ENCODE measurements at places on chromosomes 7 and 10.
A peak's percentile ranks its signal among the peaks of the same experiment; 100 is the strongest.

DNA sequence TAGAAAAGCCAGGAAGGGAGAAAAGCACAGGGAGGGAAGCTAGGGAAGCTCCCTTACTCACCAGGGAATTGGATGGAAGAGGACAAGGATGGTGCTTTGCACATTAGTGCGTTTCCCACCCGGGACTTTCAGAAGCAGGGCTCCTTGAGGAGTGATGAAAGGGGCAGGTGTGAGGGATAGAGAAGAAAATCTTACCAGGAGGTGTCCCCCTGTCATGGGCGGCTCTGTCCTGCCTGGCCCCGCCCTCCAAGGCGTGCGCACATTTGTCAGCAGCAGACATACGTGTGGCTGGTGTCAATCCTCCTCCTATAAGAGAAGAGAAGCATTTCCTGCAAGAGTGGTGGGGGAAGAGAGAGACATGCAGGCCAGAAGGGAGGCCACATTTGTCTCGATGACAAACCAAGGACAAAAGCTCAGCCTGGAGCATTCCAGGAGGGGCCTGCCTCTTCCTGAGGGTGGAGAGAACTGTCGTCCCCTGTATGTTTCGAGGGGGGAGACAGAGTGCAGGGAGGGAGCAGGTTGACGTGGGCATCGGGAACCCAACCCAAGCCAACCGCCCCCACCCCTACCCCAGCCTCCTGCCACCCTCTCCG lies 47.4 kb upstream of the COMTD1 start:
- no peak for DNase-seq

DNA sequence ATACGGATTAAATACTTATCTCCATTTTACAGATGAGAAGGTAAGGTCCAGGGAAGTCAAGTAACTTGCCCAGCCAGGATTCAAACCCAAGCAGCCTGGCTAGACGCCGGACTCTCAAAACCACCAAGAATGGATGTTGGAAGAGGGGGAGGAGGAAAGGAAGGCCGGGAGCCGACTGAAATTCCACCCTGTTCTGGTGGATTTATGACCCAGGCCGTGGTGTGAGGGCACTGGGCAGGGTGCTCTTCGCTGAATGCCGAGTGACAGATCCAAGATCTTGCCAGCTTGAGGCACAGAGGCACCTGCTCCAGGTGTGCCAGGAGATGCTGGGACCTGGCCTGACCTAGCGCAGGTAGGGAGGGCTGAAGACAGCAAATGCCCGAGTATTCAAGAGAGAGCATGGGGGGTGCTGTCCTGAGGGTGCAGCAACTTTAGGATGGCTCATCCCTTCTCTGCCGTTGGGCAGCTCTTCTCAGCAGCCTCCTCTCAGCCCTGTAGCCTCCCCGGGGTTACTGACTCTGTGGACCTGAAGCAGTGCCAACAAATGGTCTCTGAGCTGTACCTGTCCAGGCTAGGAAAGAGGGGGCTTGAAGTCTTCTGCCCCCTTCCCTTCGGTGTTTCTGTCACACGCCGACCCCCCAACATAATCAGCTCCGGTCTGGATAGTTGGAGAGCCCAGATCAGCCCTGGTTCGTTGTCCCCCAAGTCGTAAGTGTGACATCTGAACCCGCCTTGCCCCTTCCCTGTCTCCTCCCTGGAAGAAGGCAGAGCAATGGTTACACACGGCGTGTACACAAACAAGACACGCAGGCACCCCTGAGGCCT lies 713 bp downstream of the LOXL4 start:
- DNase-seq = no peak

DNA sequence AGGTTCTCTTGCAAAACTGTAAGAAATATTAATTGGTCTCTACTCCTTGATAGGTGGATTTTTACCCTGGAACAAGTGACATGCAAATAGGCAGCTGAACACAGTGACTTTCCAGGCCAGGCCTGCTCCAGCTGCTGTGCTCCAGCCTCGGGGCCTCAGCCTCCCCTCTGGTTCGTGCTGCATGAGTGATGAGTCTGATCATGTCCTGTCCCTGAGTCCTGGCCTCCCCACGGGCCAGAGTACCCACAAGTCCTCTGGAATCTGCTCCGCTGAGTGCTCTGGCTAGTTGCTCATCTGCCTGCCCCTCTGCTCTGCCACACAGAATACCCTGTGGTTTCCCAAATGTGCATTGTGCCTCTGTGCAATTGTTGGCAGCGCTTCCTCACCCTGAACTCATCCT lies 80.1 kb upstream of the PDZD8 start:
- DNase-seq = no peak

DNA sequence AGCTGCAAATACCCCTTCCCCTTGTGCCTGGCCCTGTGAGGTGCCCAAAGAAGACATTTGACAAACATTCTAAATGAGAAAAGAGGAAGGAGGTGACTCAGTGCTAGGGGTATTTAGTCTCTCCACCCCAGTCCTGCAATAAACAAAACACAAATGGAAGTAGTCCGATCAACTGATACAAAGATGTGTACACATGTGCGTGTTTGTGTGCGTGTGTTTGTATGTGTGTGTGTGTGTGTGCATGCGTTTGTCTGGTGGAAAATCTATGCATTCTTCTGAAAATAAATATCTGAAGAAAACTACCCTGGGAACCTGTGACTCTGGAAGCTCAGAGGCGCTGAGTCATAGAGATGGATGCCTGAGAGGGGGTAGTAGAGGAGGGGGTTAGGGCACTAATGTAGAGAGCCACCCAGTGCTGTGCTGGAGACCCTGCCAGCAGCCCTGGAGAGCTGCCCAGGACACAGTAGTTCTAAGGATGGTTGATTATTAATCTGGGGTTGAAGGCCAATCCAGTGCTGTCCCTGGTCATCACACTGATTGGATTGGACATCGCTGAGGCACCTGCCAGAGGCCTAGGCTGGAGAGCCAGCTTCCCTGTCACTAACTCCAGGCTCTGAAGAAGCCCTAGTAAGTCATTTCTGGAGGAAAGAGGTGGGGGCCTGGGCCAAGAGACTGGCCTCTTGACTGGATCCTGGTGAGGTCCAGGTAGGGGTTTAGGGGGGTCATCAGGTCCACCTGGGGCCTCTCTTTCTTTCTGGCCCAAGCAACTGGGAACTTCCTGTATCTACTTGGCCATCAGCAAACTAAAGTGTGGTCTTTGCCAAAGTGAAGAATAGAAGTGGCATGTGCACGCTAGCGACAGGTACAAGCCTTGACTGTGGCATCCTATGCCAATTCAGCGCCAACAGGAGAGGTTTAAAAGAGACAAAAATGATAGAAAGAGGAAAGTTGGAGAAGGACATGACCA lies 18.5 kb downstream of the SFTPA1 start:
- DNase-seq = no peak

GRCh38 chr10:59177031-59177797 lies 771 bp downstream of the PHYHIPL start:
- DNase-seq = peak; percentile 47

GRCh38 chr7:91962419-91962818 lies 21.8 kb downstream of the AKAP9 start:
- no peak for DNase-seq

- DNase-seq = peak; percentile 8
Measured at GRCh38 chr7:33692956-33693355, 212.4 kb upstream of the BMPER start.

DNA sequence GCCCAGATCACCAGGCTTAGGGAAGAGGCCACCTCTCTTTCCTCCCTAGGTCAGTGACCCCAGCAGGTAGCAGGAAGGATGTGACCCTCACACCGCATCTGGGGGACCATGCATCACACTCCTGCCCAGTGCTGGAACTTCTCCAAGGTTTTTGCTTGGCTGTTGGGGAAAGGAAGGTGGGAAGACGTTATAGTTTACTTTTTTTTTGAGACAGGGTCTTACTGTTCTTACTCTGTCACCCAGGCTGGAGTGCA lies 8.6 kb downstream of the ZCCHC24 start:
- no peak for DNase-seq

DNA sequence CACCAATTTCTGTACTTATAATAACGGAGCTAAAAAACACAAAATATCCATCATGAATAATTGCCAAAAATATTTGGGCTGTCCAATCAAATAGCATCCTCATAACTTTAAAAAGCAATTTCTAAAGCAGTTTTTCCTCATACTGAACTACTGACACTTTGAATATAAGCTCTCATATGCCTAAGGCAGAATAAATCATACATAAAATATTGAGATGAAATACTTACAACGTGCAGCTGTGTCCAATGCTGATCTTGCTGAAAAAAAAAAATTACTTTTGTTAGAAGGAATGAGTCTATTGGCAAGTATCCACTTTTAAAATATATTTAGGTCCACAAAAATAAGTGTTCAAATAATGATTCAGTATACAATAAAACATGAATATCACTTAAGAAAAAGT lies 24.2 kb downstream of the FAM3C start:
- no peak for DNase-seq

GRCh38 chr10:78996792-78997129 lies 72.0 kb upstream of the ZMIZ1 start:
- DNase-seq = no peak

DNA sequence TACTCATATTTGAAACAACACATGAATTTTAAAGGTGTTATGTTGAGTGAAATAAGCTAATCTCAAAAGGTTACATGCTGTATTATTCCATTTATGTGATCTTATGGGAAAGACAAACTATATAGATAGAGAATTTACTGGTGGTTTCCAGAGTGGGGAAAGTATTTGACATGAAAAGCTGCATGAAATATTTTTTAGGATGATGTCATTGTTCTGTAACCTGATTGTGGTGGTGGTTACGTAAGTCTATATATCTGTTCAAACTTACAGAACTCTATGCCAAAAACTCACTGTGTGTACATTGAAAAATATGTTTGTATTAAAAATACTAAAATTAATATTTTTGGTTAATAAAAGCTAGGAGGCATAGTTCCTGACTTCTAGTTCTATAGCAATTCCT lies 453.0 kb downstream of the SORCS3 start:
- no peak for DNase-seq

- DNase-seq = no peak
Measured at GRCh38 chr7:136303162-136303561, 326.0 kb upstream of the MTPN start.

- DNase-seq = no peak
Measured at GRCh38 chr10:80136134-80136571, 3.6 kb downstream of the PLAC9 start.

DNA sequence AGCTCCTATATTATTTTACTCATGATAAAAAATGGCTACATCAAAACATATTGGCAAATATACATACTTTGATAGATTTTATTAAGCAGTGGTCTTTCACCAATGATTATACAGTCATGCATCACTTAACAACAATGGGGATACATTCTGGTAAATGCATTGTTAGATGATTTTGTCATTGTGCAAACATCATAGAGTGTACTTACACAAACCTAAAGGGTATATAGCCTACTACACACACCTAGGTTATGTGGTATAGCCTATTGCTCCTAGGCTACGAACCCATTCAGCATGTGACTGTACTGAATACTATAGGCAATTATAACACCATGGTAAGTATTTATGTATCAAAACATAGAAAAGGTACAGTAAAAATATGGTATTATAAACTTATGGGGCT lies 98.9 kb upstream of the IL6 start:
- no peak for DNase-seq

DNA sequence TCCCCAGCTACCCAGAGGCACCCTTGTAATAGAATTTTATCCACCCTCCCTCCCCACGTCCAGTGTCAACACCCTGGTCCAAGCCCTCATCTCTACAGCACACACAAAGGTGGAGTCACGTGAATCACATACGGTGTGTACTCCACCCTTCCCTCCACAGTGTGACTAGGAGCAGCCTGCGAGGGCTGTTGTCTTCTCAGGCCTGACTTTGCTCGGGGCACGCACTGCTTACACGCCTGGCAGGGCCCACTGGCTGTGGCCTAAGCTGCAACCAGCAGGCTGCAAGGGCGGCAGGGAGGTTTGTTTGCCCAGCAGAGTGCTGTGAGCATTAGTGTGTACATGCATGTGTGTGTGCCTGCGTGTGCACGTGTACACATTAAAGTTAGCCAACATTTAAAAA lies 93.7 kb downstream of the COBL start:
- DNase-seq = no peak

DNA sequence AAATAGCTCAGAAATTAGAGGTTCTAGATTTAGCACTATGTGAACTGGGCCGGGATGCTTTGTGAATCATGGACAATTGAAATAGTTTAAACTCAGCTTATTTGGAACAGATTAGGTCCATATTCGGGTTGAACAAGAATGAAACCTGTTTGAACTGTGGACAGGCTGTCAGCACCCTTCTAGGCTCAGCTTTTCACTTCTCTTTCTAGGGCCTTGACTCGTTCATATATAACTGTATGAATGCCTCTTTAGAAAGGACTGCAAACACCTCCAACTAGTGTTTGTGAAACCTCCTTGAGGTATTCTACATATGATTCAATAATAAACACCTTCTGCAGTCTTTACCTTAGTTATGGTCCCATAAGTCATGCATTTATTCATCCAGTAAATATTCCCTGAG lies 115.6 kb downstream of the REEP3 start:
- no peak for DNase-seq

DNA sequence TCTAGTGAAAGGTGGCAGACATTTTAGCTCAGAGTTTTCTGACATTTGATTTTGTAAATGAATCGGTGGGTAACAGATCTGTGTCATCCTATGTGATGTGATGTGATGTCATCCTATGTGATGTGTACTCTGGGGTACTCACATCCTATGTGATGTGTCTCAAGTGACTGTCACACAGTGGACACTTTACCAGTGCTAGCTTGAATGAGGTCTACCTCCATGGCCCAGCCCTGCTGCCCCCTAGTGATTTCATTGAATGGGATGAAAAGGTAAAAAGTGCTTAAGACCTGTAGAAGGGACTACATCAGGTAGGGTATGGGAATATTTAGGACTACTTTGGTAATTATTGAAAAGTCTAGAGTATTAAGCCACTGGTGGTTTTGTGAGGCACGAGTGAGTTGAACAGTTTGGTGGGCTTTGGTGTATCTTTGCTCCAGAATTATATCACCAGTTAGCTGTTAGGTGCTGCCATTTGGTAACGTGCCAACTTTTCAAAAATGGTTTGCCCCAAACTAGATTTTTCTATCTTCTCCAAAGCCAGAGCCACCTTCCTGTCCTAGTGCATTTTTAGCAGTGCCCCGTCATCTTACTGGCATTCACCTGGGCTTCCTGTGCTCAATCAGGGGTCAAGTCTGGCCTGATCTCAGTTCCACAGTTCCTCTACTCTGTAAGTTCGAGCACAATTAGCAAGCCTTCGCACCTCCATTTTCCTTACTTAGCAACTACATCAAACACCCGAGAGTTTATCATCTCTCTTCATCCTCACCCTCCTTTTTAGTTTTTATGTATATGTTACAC lies 9.7 kb downstream of the EIF4H start:
- peak; percentile 60 for DNase-seq
